ENCODE measurements at places on chromosomes 7 and 10.

- DNase-seq, result no peak
Measured at GRCh38 chr7:109003742-109004141, 434.1 kb downstream of the DNAJB9 start.

DNA sequence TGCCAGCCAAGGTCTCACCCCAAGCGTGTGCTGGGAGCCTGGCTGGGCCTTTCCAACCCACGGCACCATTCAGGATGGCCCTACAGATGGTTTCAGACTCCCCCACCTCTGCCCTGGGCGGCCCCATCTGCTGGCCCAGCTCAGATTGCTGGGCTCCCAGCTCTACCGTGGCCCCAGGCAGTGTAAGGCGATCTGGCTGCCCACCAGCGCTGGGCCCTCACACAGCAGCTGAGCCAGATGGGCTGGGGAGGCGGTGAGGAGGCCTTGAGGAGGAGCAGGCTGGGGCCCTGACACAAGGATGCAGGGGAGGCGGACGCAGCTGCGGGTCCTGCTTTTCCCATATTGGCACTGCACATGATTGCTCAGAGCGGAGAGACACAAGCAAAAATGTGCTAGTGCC lies 162.8 kb downstream of the NRF1 start:
- no peak for DNase-seq

GRCh38 chr7:137151041-137151689 lies 192.4 kb downstream of the PTN start:
- no peak for DNase-seq

DNA sequence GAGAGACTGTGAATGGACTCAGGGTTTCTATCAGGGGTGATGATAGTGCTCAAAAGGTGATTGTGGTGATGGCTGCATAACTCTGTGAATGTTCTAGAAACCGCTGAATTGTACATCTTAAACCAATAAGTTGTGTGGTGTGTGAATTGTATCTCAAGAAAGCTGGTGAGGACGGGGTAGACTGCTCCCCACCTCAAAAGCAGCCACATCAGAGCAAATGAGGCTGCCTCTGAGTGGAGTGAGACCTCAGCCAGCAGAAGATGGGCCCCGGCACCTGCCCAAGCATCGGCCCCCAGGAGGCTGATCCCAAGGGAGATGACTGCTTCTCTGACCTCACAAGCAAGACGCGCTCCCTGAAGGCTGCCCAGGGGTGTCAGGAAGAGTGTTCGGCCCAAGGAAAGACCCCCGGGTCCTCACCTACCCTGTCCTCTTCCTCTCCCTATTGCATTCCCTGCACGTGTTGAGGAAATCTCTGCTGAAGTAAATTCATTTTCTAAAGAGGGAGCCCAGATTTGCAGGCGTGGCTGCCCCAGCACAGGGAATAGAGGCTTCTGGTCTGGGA lies 279.3 kb upstream of the SHH start:
- DNase-seq, result no peak

DNA sequence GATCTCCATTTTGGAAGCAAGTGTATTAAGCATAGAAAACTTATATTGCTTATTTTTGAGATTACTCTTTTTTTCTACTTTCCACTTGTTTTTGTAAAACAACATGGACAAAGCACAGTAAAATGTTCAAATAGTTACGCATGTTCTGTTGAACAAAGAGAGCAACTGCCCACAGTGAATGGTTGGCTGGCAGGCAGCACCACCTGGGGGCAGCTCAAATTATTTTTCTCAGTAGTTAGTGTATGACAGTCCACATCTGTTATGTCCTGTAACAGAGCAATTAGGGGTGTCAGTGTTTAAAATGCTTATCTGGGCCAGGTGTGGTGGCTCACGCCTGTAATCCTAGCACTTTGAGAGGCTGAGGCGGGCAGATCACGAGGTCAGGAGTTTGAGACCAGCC lies 46.1 kb upstream of the CACUL1 start:
- DNase-seq, result no peak

DNA sequence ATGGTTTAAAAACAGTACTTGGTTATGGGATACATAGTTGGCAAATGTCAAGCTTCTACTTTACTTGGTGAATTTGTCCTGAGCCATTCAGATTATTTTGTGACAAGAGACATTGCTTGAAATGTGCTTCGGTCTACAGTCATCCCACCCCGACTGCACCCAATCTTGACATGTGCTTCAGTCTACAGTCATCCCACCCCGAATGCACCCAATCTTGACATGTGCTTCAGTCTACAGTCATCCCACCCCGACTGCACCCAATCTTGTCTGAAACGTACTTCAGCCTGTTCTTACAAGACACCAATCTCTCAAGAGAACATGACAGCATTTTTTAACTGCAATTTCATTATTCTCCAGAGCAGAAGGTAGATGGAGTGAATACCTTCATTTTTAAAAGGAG lies 47.8 kb downstream of the PRKCQ start:
- DNase-seq, result no peak

DNA sequence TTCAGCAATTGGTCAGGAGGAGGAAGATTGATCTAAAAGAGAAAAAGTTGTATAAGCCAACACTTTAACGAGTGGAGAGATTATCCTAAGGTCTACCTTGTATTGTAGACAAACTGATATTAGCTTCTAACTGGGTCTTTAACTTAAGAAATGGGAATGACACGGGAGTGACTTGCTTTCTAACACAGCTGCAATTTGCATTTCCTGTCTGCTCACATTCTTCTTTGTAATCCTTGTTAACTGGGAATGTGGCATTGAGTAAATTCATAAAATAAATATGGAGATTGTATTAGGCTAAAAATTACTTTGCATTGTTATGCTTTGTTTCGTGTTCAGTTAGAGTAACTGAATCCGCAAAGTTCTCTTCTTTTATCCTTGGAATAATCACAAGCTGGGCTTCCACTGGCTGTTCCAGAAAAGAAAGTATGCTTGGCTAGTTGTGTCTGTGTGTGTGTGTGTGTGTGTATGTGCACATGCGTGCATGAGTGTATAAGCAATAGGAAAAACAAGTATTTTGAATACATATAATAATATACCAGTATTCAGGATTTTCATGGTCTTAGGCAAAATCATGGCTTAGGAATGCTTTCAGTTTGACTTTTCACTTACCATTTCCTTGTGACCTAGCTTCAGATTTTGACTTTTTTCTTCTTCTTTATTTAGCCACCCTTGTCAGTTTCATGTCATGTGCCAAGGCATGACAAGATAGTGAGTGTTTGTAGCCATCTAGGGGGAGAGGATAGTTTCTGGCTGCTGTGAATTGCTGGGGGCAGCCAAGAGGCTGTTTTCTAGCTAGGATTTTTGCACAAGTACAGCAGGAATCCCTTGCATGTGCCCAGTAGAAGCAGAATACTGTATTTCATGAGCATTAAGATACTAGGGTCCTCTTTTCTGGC lies 54.5 kb upstream of the FZD8 start:
- no peak for DNase-seq

DNA sequence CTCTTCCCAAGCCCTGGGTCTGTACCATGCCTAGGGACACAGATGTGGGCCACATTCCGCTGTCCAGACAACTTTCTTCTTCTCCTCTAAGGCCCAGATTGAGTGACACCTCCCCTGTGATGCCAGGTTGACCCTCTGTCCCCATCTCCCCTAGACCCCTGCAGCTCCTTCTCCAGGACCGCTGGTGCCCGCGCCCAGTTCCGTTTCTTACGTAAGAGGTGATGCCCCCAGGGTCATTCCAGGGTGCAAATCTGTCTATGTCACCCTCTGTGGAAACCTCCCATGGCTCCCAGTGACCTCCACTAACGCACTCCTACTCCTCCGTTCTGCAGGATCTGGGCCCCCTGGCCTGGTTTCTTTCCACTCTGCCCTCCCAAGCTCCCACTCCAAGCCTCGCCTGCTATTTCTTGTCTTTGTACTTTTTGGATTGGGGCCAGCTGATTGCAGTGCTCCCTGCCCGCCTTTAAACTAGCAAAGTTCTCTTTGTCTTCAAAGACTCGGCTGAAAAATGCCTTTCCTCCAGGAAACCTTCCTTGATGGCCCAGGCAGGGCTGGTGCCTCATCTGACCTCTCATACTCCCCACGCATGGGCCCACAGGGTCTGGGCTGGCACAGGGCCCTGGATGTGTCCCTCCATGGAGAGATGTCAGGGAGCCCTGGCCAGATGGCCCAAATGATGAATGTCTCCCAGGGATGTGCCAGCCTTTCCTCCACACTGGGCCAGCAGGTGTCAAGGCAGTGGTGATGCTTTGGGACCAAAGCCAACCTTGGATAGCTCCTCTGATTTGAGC lies 21.3 kb upstream of the ELN start:
- no peak for DNase-seq

DNA sequence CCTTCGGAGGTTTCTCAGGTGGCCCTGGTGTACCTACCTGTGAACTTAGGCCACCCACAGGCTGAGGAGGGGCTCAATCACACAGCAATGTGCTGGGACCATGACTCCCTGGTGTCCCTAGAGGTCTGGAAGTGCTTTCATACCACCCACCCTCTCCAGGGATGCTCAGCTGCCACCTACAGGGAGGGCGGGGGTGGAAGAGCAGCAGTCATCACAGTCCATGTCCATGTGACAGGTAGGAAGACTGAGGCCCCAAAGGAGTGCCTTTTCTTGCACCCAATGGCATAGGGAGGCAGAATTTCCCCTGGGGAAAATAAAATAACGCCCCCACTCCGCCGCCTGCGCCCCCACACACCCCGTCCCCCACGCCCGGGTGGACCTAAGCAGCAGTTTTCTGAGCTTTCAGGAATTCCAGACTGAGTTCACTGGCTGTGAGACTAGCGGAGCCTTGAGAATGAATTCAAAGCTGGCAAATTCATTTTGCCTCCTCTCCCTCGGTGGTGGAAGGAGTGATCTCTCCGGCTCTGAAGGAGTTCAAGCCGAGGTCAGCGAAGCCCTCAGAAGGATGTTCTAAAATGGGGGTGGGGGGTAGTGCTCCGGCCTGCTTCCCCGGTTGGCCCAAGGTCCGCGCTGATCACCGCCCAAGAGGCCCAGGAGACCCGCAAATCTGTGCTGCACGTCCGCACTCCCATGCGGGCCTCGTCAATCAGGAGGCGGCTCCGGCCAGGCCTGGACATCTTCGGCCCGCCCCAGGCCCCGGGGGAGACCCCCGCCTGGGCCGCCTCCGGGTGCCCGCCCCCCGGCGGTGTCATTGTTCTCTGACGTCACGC lies 2.1 kb upstream of the ZMIZ1 start:
- DNase-seq, result no peak

- DNase-seq, result no peak
Measured at GRCh38 chr7:29076631-29077030, 69.7 kb downstream of the CPVL start.

DNA sequence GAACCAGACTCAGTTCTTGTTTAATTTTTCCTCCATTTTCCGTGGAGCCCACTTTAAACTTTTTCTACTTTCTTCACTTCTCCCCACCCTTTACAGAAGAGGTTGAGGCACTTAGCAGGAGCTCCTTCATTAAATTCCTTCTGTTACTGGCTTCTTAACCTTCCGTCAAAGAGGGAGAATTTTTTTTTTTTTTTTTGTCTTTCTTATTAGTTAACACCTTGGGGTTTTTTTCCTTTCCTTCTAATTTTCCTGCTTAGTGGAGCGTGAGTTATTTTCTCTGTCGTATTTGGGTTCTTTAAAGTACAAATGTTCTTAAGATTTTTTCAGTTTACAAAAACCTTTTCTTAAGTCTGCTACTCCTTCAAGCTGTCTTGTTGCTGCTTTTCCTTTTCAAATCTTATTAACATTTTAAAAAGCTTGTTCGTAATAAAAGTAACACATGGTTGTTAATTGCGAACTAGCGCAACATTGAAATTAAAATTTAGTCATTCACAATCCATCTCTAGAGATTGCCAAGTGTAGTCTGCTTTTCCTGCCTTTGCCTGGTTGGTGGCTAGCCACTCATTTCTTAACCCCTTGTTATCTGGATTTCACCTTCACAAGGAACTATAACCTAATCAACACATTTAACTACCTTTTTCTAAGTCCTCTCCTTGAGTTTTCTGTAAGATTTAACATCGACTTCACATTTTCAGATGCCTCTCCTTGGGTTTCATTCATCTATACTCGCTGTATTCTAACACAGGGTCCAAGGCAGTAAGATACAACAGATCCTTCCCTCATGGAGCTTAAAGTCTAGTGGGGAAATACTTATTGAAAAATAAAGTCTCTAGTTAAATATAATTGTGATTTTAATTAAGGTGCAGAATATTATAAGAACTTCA lies 2.0 kb downstream of the BMPR1A start:
- DNase-seq, result no peak

- DNase-seq, result no peak
Measured at GRCh38 chr7:5445981-5446594, 22.5 kb upstream of the TNRC18 start.

GRCh38 chr10:14918964-14919363 lies 34.9 kb downstream of the DCLRE1C start:
- DNase-seq, result no peak

DNA sequence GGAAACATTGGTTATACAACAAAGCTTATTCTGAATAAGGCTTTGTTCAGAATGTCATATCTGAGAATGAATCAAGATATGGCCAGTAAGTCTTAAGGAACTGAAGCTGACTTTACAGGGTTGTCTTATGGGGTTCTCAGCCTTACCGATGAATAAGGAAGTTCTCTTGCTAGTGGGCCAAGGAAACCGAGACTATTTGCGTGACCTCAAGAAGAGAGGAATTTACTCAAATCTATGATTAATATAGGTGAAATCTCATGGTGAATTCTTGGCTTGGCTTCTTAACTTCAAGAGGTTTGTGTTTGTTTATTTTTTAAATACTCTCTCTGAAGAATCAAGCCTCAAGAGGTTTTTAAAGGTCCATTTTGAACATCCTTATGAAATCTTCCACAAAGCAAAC lies 4.7 kb upstream of the MRLN start:
- no peak for DNase-seq

DNA sequence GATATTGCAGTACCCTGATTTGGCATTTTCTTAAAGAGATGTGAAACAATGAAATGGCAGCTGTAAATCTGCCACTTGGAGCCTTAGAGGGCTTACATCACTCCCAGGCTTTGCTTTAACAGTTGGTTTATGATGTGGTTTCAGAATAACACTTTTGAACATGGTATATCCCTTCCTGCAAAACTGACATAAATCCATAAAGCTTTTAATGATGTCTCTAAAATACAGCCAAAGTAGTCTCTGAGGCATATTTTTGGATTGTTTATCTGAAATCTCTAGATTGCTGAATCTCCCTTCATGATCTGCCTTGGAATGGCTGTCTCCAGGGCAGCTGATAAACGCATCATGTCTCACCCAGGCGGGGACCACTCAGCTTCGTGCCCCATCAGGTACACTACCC lies 377.8 kb upstream of the C7orf33 start:
- DNase-seq, result no peak

DNA sequence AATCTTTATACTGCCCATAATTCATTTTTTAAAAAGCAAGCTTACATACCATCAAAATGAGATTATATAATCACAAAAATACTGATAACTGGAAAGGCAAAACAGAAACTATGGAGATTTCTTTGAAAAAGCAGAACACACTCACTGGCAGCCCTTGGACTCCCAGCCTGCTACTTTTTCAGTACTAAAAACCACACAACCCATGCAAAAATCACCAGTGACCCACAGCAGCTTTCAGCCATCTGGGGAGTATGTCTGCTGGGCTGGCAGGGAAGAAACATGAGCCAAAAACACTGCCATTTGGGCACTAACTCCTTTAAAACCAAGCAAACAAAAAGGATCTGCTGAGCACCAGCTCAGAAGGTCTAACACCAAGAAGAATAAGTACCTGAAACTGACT lies 80.0 kb upstream of the DDC start:
- DNase-seq, result no peak
